HCEC 1CT (cell line): ENCODE measurements at places on chromosomes 4 and X.

- DNase-seq, result no peak
These were observed at the start of gene GPR78 for GRCh38 chr4:8580321-8581093. Gene GPR78 (plus strand): TSS chr4:8580392. CDS start chr4:8580983, 591 bp downstream.

DNA sequence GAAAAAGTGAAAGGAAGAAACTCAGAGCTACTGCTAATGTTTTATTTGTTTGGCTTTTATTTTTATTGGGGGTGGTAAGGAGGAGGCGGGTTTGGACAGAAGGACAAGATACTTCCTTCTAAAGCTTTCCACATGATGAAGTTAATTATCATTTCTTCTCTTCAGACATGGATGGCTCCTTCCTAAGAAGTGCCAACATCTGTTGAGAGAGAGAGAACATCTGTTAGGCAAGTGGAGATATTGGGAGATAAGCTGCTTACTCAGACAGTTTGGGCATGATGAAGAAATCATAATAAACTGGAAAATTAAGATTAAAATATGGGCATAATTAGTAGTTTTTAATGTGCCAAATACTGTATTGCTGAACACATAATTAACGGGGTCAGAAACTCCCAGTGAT is 535.7 kb upstream of the INTU start:
- DNase-seq, result no peak

GRCh38 chr4:2923668-2924173 is 39.5 kb downstream of the NOP14 start:
- no peak for DNase-seq

DNA sequence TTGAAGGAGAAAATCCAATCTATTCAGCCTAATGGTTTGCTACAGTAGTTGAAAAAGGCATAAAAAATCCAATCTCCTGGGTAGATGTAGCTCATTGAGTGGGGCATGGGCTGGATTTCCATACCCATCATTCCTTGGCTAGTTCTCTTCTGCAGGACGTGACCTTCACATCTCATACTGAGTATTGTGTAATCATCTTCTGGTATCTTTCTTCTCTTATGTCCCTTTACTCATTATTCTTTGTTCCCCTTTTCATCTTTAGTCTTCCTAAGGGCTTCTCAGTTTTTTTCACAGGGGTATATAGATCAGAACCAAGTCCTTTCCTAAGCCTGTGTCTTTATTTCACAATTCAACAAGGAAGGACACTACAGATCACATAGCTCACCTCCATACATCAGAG is 727.6 kb upstream of the MAGEB2 start:
- no peak for DNase-seq

DNA sequence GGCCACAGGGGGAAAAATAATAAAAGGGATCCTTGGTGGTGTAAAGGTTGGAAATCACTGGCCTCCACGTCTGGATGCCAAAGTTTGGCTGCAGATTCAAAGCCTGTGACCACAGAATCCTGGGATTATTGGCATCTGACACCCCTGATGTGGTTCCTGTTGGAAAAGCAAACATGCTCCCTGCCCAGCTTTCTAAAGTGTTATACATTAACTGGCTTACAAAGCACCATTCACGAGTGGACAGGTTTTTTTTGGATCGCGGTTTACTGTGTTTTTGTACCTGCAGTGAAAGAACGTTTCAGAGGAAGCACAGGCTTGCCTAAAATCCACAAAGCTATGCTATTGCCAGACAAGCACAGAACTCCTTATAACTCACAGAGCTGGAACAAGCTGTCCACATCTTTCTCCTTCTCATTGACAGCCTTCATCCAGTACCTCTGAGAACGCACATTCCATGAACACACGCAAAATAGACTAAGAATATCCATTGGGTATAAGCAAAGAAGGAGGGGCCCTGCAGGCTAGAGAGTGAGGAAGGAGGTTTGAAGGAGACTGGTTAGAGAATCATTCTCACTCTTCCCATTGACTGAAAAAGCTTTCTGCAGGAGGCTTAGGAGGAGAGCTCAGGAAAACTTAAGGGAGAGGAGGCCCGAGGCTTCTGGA is 14.5 kb upstream of the CAPN6 start:
- DNase-seq, result no peak

DNA sequence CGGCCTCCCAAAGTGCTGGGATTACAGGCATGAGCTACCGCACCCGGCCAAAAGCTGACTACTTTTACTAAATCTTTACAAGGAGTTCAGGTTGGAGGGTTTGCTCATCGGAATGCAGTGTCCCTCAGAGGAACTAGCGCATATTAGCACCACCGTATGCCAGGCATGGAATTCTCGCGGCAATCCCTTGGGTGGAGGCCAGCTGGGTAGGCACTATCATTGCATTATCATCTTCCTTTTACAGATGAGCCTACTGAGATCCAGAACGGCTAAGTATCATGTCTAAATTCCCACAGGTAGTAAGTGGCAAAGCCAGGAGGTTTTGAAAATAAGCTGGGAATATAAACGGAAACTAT is 6.1 kb upstream of the CXorf66 start:
- no peak for DNase-seq
